ENCODE measurements at places on chromosomes 2 and 18.

GRCh38 chr2:187544371-187545080 lies 9.7 kb downstream of the TFPI start:
- no peak for DNase-seq

GRCh38 chr18:34775461-34775860 lies 65.4 kb downstream of the DTNA start:
- DNase-seq, result no peak

DNA sequence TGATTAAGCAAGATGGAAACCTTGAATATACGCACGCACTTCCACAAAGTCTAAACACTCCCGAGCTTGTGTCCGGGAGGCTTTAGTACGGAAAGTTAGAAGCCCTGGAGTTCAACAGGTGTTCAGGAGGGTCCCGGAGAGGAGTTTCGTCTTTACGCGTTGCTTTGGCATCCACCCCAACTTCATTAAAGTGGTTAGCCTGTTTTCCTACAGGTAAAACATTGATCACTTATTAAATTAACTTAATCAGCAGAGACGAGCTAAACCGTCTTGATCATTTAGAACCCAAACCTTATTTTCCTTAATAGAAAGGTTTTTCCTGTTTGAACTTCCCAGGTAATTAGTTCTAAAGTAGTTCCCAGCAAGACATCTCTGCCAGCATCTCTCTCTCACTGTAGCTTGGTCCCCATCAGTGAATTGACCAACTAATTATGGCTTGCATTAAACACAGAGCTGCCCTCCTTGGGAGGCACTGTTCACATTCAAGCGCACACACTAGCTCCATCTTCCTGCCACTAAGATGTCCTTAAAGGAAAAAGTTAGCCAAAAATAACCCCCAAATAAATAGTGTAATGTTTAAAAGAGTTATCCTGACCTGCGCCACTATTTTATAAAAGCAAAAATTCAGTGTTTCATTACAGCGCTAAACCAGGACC lies 1.4 kb downstream of the NPAS2 start:
- no peak for DNase-seq

DNA sequence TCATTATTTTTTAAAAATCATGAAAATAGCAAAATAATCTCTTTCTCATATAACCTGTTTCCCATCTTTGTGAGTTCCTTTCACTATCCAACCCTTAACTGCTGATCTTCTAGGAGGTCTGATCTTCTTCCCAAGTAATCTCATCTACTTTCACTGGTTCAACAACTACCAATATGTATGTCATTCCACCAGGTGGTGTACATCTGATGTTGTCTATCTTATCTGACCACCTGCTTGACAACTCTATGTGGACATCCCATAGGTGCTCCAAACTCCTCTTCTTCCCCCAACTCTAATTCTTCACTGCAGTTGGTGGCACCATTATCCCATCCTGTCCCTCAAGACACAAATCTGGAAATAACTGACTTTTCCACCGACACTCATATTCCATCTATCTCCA lies 62.5 kb downstream of the FAM228A start:
- no peak for DNase-seq

DNA sequence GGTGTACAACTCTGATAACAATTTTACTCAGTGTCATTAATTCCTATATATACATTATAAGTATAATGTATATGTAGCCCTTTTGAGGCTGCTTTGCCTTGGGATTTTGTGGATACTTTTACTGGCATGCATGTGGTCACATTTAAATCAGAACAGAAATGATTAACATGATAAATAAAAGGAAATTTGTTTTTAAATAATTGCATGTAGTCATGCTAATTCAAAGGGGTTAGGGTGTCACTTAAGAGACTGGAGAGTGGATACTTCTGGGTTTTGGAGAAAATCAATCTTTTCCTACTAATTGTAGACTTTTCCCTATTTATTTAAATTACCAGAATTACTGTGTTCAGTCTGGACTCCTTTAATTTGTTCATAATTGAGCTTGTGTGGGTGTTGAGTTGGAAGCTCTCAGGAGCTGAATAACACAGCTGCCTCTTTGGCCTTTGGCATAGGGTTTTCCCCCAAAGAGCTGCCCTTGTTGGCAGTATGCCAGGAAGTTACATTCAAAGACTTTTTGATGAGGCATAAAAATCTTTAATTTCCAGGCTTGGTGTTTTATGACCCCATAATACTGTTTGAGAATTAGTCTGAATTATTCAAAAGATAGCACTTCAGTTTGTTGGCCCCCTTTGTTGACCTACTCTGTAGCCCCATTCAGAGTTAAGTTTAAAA lies 484.7 kb upstream of the NRP2 start:
- DNase-seq, result peak; percentile 12

DNA sequence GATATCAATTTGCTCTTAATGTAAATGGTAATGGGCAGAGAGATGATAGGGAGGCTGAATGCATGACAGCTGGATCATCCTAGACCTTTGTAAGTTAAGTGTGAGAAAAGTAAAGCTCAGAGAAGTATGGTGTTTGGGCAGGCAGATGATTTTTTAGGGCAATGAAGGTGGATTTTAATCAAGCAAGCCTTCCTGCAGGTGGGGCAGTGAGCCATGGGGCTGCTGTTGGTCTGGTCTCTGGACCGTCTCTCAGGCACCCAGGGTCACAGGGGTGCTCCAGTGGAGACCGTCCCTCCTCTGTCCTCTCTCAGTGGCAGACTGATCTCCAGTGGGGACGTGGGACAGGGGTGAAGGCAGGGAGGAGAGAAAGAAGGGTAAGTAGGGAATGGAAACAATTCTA lies 69.8 kb upstream of the STK17B start:
- no peak for DNase-seq

DNA sequence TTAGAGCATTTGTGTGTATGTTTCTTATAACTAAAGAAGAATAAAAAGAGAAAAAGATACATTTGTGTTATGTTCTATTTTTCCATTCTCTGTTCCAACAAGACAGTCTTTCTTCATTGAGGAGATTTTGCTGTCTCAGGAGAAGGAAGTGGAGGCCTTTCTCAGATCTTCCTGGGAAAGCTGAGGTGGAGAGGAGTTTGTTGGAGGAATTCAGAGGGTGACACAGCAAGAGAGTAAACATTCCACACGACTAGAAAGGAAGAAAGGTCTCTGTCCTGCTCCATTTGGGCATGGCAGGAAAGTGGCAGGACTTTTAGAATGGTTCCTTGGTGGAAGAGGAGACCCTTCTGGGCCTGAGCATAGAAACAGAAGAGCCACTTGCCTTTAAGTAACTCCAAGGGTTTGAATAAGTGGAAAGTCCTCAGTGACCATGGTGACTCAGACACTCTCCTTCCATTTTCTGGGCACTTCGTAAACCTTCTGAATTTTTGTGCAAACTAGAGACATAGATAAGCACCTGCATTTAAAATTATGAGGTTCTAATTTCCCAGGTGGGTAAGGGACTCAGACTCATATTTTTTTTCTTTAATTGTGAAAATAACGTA lies 52.3 kb upstream of the COL5A2 start:
- DNase-seq, result no peak
